NCI-H524 treated with DMSO at 0.1 percent for 48 hours (cell line): ENCODE measurements at places on chromosomes 5 and 9.
A peak's percentile ranks its signal among the peaks of the same experiment; 100 is the strongest.

DNA sequence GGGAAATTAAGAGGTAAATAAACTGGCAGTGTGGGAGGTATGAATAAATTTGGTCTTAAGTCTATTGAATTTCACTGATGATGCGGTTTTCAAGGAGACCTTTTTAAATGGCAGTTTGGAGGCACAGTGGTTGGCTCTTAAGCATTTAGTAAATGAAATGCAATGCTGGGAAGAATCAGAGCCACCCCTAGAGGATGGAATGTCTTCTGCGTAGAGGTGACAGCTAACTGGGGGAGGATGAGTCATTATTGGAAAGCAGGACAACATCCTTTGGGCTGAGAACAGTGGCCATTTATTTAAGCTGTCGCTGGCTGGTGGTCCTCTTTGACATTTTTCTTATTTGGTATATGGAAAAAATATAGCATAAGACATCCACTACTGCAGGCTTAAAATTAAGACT lies 163.2 kb downstream of the SH3GL2 start:
- peak; percentile 55 for DNase-seq

DNA sequence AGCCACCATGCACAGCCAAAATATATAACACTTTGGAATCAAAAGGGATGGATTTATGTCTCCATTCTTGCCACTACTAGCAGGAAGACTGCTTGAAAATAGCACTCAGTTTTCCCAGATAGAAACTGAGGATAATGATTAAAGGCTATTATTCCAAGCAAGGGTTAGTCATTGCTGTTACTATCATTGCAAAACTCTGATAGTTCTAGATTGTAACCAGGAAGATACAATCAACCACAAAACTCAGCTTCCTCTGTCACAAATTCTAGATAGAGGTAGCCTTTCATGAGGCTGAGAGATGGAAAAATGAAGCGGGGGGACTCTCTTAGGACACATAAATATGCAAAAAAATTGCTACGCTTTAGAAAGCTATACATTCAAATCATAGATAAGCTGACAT lies 3.1 kb downstream of the ANXA1 start:
- DNase-seq, result no peak

DNA sequence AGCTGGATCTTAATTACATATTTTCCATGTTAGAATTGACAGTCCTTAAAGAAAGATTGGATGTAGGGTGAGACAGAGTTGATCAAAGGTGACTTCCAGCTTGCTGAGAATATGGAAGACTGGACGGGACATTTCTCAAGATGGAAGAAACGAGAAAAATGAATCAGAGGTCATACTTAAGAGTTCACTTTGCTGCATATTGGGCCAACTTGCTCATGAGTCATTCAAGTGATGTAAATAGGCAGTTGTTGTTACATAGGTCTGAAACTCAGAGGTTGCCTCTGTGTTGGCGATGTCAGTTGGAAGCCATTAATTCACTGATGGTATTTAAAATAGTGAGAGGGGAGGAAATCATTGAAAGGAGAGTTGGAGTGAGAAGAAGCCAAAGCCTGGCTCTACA lies 132.8 kb downstream of the CD180 start:
- no peak for DNase-seq

DNA sequence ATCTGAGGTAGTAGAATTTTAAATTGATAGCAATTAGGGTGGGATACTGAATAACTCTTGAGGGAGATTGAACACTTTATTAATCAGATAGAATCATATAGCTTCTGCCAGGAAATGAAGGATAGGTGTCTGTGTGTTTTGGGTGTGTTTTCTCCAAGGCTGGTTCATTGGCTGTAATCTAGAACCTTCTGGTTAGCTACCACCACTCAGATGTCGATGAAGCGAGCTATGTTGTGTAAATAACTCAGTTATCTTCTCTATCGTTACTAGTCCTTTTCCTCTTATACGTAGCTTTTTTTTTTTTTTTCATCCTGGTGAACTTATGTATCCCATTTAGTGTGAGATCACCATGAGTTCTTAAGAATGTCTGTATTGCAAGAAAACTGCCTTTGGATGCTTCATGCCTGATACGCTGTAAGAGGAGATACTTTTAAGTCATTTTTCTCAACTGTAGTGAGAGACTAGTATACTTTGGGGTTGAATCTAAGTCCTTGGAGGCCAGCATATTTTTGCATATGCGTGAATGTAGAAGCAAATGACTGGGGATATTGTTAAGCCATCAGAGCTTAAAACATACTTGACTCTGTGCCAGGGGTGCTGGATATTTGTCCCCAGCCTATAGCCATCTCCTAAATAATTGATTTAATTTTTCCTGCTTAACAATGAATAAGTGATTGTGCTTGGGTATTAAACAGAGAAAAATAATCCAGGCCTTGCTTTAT lies 2.1 kb downstream of the TNFAIP8 start:
- DNase-seq, result no peak

GRCh38 chr9:104293877-104294276 lies 199.8 kb downstream of the SMC2 start:
- no peak for DNase-seq

- no peak for DNase-seq
These were observed 21.4 kb downstream of the SEMA4D start for GRCh38 chr9:89476546-89476945.

DNA sequence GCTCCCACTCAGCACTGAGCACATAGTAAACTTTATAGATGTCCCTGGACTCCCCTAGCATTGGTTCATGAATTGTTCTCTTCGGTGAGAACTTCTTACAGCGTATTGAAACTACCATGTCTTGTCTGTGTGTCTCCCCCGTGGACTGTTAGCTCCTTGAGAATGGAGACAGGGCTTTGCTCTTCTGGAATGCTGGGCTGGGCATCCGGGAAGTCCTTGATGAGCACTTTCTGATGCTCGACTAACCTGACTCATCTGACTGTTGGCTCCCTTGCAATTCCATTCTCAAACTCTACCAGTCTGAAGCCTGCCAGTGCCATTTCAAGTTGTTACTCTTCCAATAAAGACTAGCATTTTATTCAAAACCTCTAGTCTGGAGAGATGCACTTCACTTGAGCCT lies 15.0 kb upstream of the PFDN1 start:
- no peak for DNase-seq

DNA sequence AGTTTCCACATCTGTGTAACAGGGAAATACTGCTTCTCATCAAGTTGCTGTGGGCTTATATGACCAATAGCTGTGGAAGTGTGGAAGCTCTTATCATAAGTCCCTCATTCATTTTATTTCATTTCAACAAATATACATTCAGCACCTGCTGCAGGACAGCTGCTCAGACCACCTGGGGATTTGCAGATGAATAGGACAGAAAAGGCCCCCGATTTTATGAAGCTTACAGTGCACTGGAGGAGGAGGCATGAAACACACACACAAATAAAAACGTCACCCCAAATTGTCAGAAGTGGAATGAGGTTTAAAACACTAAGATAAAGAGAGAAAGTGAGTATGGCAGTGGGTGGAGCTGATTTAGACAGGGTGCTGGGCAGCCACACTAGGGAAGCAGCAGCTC lies 107.2 kb downstream of the DRD1 start:
- peak; percentile 24 for DNase-seq

- DNase-seq, result no peak
These were observed 28.8 kb upstream of the ELOVL7 start for GRCh38 chr5:60872892-60873291.

- DNase-seq, result no peak
These were observed 474.1 kb downstream of the BNC2 start for GRCh38 chr9:16396389-16396788.

DNA sequence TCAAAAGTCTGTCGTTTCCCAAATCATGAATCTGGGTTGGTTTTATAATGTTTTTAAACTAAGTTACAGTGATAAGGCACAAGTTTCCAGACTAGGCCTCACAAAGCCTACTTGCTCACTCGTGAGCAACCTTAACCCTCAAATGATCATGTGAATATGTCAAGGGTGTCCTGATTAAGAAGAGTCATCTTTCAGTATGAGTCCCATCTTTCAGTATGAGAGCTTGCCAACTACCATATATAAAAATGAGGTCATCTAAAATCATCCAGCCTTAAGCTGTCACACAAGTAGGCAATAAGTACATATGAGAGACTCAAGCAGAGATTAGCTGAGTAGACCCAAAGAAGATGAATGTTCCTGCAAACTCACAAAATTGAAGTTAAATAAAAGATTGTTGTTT lies 668.4 kb upstream of the FAM174A start:
- DNase-seq, result no peak

DNA sequence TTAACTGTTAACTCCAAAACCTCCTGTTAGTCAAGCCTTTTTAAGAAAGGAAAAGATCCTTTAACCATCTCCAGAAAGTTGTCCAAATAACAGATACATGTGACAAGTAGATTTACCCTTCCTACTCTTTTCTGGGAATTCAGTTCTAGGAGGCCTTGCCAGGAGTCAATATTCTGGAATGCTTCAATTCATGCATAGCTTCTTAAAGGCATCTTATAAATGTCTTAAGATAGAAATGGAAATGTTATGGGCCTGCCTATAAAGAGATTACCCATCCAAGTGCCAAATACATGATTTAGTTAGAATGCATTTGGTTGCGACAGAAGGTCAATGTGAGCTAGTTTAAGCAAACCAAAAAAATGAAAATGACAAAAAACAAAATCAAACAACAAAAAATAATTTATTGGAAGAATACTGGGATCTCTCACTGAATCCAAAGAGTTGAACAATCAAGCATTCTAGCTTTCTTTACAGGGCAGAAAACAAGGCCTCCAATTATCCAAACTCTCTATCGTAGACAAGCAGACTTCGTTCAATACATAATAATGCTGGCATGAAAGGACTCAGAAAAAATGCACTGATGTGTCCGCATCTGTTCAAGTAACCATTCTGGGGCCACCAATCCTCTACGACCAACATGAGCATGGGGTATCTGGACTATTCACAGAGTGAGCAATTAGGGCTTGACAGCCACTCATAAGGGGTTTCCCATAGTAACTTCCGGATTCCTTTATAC lies 188.6 kb downstream of the CTNND2 start:
- no peak for DNase-seq

DNA sequence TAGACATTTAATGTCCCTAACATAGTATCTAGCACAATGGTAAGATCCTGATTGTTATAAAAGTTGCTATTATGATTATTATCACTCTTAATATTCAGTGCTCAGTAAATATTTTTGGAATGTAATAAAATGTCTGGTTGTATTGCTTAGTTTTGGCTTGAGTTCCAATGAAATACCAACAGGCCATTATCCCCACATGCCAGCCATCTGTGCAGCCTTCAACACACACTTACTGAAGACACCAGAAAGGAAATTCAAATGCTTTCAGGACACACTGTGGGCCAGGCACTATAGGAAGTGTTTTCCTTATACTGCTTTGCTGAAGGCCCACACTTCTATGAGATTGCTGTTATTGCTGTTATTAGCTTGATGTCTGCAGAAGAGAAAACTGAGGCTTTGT lies 157.5 kb downstream of the TRIM32 start:
- DNase-seq, result no peak

DNA sequence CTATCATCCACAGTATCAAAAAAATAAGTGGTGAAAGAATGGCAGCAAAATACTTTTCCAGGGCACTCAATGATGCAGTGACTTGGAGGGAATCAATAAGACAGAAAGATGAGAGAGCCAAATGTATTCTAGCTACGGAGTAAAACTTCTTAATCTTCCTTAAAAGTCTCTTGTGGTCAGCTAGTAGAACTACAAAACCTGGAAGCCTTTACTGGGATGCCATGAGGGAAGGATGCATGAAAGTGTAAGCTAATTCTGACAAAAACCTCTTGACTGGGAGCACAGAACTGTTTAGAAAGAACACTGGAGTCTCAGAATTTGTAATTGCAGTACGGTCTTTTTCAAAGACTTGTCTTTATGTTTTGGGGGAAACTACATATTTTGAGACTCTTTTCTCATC lies 432.8 kb upstream of the PTPRD start:
- no peak for DNase-seq

DNA sequence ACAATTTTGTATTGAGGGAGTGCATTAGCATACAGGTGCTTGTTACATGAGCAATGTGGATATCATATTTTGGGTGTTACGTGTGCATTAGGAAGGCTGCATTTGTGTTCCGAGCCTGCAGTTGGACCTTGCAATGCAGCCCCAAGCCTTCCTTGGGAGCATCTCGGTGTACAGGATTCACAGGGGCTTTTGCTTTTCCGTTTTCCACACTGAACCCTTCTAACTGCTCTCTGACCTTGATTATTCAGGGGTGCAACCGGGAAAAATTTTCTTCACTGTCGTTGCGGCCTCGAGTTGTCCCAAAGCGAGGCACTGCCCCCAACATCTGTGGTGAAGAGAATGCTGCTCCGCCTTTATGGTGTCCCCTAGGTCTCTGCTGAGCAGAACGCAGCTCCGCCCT lies 80.1 kb upstream of the PLEKHG4B start:
- DNase-seq, result no peak

- no peak for DNase-seq
These were observed 56.1 kb upstream of the C9orf72 start for GRCh38 chr9:27629425-27629824.

DNA sequence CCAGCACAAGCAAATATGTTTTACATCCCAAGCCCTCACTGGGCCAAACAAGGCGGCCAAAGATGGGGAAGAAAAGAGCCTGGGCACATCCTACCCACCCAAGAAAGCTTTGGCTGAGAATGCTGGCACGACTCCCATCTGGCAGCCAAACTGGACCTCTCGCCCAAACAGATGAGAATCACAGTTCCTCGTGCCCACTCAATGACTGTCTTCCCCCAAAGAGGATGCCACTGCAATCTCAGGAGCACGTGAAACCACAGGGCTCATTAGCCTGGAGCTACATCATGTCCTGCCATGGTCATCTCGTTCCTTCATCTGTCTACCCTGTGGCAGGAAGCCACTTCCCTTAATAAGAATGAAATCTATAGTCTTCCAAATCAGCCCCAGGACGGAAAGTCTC lies 536.8 kb downstream of the BNC2 start:
- no peak for DNase-seq
